Trophoblast cell (in vitro differentiated cells and primary cell): ENCODE measurements at places on chromosomes 16 and 17.

- DNase-seq: no peak
Measured at GRCh38 chr17:2289878-2290478, 13.6 kb downstream of the SMG6 start.

DNA sequence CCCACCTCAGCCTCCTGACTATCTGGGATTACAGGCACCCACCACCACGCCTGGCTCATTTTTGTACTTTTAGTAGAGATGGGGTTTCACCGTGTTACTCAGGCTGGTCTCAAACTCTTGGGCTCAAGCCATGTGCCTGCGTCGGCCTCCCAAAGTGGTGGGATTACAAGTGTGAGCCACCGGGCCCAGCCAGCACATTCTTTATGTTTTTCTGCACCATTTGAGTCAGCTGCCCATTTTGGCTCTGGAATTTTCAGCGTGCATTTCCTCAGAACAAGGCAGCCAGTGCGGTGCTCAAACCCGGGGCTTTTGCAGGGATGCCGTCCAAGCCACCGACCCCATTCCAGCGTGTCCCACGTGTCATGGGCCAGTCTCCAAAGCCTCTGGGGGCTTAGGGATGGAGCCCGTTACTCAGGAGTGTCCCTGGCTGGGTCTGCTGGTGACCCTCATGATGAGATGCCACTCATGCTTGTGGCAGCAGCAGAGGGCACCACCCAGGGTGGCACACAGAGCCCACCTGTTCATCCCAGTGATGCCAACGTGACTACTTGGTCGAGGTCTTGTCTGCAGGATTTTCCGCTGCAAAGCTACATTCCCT, 3.7 kb upstream of the RAB40C start:
- DNase-seq: peak; percentile 64

DNA sequence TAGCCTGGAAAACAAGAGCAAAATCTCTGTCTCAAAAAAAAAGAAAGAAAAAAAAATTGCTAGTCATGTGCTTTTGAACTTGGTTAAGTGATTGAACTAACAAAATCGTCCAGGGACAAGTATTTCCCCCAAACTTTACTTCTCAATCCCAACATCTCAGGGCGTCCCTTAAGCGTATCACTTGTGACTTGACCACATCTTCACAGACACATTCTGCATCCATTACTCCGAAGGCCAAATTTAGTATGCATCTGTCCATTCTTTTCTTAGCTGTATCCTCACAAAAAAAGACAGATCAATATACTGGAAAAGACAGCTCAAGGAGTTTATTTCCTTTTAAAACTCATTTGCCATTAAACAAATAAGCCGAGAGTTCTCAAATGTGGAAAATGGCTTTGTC, 5.9 kb upstream of the JPT1 start:
- DNase-seq: no peak

DNA sequence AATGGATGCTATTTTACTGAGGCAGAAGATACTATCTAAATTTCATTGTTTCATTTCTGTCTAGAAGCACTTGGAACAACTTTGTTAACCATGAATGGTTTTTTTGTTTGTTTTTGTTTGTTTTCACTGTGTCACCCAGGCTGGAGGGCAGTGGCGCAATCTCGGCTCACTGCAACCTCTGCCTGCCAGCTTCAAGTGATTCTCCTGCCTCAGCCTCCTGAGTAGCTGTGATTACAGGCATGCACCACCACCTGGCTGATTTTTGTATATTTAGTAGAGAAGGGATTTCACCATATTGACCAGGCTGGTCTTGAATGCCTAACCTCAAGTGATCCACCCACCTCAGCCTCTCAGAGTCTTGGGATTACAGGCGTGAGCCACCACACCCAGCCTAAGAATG, 40.5 kb downstream of the ABHD15 start:
- peak; percentile 95 for DNase-seq

- no peak for DNase-seq
Measured at GRCh38 chr17:4897785-4898184, 1.6 kb upstream of the C17orf107 start.

DNA sequence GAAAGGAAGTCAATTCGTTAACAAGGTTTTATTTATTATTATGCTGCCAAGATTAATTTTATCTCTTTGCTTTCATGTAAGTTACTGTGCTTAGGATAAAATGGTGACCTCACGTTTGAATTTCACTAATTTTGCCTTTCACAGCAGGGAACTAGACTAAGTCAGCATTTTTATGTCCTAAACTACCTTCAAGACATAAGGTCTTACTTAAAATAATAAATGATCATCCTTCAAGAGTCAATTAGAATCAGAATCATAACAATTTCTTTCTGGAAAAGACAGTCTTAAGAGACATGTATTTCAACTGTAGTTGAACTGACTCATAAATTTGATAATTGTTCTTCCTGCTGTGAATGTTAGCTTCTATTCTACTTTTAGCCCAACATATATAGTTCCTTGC, 893.8 kb downstream of the KCNJ2 start:
- DNase-seq: no peak

- DNase-seq: no peak
Measured at GRCh38 chr16:7705885-7706284, 373.2 kb downstream of the RBFOX1 start.

DNA sequence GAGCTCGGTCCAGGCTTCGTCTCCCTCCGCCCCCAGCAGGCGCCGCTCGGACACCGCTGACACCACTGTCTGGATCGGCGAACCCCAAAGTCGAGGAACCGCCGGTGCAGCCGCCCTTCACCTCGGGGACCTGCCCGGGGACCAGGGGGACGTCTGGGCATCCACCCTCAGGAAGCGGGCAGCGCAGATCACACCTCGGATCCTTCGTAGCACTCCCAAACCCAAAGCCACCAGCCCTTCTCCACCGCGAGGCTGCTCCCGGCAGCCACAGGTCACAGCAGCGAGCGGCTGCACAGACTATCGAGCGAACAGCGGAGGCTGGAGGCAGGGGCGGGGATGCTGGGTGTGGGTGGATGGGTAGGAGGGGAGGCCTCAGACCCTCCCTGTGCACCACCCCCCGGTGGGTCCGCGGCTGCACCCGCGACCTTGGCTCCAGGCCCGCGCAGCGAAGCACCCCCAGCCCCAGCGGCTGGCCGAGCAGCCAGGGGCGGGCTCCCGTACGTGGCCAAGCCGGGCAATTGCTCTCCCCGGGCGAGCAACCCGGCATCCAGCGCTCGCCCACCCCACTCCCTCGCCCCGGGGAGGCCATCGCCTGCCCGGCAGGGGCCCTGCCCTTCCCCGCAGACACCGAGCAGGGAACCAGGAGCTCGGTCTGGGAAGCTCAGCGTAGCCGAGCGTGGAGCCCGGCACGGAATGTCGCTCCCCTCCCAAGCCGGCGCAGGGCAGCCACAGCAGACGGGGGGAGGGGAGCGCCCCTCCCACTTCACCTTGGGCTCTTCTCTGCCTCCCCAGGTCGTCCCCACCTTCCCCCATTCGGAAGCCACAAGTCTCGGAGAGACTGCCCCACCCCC, 1.0 kb downstream of the SDK2 start:
- peak; percentile 59 for DNase-seq

GRCh38 chr17:67656494-67657203, 61.1 kb upstream of the NOL11 start:
- DNase-seq: no peak

DNA sequence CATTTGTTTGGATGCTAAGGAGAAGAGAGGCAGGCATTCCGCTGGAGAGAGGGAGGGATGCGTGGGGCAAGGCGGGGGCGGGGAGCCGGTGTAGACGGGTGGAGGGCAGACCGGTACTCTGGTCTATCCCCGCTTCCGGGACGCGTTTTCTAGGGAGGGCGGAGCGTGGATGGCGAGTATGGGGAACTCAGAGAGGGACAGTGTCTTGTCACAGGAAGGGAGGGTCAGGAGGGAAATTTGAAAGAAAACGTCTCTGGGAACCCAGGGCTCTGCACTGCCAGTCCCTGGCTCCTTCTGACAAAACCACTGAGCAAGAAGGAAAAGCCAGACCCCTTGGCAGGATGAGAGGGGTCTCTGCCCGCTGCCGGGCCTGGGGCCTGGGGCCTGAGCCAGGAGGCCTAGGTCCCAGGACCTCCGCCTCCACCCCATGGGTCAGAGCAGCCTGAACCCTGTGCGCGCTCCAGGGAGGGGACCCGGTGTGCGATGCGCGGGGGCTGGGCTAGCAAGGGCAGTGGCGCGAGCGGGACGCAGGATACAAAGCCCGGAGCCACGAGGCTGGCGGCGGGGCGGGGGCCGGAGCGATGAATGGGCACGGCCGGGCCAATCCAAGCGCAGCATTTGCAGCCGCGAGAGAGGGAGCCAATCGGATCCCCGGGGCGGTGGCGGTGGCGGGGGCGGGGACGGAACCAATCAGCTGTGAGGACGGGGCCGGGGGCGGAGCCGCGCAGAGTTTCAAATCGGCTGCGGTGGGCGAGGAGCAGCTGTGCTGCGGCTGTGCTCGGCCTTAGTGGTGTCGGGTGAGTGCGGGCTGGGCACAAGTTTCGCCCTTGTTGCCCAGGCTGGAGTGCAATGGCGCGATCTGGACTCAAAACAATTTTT, at the start of gene PIMREG:
PIMREG (plus strand) TSS at position 764 of the 879 bp plus-strand sequence. CDS start 656 bp downstream, outside the sequence.
- DNase-seq: peak; percentile 61

- peak; percentile 35 for DNase-seq
Measured at GRCh38 chr17:60563743-60564142, 36.2 kb upstream of the PPM1D start.

DNA sequence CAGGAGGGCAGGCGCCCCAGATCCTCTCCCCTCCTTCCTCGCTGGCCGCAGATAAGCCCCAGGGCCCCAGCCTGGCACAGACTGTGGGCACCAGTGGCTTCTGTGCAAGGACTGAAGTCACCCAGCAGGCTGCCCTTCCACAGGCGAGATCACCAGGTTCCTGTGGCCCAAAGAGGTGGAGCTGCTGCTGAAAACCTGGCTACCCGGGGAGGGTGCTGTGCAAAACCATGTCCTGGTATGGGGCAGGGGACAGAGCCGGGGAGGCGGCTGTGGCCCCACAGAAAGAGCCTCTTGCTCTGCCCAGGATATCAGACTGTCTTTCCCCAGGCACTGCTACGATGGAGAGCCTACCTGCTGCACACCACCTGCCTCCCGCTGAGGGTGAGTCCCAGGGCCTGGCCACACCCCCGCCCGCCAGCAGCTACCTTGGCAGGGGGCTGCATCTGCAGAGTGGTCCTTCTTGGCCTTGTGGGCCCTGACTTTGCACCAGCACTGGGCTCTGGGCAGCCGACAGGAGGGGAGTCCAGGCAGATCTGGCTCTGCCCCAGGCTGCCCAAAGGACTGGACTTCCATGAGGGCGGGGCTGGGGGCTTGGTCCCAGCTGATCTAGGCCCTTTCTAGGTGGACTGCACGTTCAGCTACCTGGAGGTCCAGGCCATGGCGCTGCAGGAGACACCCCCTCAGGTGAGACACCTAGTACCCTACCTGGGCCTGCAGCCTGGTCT, 615 bp downstream of the CARMIL2 start:
- no peak for DNase-seq

- DNase-seq: peak; percentile 95
Measured at GRCh38 chr17:59837308-59838051, 55.3 kb downstream of the TUBD1 start.

DNA sequence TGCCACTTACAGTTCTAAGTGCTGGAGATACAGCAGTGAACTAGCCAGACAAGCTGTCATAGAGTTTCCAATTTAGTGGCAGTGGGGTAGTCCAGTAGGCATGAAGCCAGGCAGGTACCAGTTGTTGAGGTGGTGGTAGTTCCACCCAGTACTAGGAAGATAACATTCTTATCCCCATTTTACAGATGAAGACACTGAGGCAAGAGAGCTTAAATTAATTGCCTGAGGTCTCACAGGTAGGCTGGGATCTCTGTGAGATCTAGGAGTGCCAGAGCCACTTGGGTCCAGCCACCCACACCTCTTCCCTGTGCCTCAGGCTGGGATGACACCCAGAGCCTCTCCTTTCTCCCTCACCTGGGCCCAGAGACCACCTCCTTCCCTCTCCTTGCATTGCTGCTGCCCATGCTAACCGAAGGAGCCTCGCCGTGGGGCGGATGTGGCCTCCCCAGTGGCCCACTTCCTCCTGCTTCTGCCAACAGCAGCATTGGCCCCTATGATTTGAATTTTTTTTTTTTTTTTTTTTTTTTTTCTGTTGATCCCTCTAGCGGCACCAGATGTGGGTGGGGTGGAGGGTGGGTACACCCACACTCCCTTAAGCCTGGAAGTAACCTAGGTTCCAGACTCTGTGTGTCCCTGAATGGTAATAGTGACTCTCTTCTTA, 114.0 kb downstream of the PRKCB start:
- DNase-seq: no peak

DNA sequence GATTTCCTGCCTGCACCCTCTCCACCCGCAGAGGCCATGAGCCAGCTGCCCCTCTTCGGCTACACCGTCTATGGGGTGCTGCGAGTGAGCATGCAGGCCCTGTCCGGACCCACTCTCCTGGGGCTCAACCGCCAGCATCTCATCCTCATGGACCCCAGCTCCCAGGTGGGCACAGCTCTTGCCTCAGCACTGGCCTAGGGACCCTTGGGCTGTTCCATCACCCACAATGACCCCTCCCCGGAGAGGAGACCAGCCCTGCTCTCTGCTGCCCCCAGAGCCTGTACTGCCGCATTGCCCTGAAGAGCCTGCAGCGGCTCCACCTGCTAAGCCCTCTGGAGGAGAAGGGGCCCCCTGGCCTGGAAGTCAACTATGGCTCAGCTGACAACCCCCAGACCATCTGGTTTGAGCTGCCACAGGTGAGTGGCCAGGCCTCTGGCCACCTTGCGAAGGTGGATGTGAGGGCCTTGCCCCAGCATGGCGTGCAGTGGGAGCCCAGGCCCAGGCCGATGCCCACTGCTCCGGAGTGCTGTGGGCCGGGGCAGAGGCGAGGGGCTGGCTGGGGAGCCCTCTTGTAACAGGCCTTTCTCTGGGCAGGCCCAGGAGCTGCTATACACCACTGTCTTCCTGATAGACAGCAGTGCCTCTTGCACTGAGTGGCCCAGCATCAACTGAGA, 7.3 kb upstream of the SMIM5 start:
- peak; percentile 32 for DNase-seq
